ENCODE measurements at places on chromosomes 1 and 21.

- no peak for DNase-seq
These were observed 4.5 kb upstream of the EDEM3 start for GRCh38 chr1:184759112-184759511.

GRCh38 chr1:244280201-244280600, 171.5 kb downstream of the ADSS2 start:
- no peak for DNase-seq

- DNase-seq, result no peak
These were observed 7.4 kb upstream of the TIAM1 start for GRCh38 chr21:31351438-31351837.

DNA sequence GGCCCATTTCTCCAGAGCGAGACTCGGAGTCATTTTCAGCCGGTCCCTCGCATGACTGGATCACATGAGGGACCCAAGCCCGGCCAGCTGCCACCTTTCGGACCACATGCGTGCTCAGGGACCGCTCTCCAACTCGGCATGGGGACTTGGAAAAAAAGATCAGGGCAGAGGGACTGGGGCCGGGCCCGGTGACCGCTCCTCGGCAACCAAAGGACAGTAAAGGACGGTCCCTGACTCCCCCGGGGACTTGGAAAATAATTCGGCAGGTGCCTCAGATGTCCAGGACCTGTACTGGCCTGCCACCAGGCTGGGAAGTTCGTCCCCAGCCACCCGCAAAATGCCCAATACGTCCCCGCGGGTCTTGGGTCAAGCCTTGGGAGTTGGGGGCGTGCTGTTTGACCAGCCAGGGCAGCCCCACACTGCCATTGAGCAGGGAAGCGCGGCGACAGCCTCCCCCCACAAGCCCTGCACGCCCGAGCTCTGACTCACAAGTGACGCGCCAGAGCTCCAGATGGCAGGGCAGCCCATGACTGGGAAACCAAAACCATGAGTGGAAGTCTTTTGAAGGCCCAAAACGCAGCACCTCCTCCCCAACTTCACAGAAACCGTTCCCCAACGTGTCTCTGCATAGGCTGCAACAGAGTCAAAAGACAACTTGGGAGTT, 134.5 kb downstream of the LIPI start:
- no peak for DNase-seq

GRCh38 chr1:90023691-90024090, 28.8 kb downstream of the ZNF326 start:
- no peak for DNase-seq

All from stimulated activated CD8-positive, alpha-beta memory T cell treated with anti-CD3 and anti-CD28 coated beads, Interleukin-4, amount 100 ng/mL, for 1 hour (primary cell).